Vagina (tissue), 2 donors: ENCODE measurements at places on chromosomes 13 and 19.

DNA sequence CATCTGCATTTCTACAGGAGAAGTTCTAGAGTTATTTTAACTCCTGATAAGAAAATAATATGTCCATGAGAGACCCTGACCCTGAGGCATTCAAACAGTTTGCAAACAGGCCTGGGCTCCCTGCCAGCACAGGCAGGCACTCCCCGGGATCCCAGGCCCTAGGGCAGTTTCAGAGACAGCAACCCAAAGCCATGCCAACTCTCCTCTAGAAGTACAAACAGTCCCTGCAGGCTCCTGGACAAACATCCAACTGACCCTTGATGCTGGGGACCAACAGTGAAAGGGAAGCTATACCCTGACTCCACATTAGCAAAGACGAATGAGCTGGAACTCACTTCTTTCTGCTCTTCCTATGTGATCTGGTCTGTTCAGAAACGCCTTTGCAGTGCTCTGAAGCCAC lies 44.8 kb downstream of the CCDC70 start:
- DNase-seq = no peak

DNA sequence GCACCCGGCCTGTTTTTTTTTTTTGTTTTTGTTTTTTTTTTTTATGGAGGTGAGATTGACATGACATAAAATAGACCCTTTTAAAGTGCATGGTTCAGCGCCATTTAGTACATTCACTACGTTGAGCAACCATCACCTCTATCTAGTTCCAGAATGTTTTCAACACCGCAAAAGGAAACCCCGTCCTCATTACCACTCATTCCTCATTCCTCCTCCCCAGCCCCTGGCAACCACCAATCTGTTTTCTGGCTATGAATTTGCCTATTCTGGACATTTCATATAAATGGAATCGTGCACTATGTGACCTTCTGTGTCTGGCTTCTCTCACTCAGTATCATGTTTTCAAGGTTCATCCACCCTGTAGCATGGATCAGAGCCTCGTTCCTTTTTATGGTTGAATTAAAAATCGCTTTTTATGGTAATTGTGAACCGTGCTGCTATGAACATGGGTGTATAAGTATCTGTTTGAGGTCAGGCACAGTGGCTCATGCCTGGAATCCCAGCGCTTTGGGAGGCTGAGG lies 9.9 kb upstream of the ADGRE5 start:
- no peak for DNase-seq

DNA sequence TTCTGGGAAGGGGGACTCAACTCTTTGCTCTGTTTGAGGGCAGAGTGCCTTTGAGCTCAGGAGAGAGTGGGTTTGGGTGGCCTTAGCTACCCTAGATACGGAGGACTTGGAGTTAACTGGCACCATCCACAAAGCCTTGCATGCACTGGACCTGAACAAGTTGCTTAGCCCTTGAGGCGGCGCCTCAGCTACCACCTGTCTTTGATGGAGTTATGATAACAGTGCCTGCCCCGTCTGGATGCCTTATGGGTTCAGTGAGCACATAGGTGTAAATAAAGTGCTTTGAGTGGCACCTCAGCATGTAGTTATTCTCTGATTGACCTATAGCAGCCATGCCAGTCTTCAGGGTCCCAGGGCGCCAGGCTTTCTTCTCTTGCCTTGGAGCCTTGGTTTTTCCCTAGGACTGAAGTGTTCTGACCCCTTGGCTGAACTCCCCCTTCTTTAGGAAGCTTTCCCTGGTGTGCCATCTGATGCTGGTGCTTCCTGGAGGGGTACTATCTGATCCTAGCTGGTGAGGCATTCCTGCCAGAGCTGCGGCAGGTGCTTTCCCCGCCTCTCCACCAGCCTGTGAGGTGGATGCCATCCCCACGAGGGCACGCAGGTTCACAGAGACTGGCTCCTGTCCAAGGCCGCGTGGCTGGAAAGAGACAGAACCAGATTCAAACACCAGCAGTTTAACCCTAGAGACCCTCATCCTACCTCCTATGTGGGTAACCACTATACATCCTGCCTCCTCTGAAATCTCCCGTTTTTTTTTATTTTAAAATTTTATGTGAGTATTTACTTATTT lies 5.8 kb downstream of the BCKDHA start:
- no peak for DNase-seq

DNA sequence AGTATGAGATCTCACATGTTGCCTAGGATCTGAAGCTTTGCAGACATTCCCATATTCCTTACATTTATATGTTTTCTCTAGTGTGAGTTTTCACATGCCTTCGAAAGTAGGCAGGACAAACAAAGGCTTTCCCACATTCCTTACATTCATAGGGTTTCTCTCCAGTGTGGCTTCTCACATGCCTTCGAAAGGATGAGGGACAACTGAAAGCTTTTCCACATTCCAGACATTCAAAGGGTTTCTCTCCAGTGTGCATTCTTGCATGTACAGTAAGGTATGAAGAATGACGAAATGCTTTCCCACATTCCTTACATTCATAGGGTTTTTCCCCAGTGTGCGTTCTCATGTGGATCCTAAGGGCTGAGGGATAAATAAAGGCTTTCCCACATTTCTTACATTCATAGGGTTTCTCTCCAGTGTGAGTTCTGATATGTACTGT lies 14.2 kb downstream of the ZNF699 start:
- no peak for DNase-seq

DNA sequence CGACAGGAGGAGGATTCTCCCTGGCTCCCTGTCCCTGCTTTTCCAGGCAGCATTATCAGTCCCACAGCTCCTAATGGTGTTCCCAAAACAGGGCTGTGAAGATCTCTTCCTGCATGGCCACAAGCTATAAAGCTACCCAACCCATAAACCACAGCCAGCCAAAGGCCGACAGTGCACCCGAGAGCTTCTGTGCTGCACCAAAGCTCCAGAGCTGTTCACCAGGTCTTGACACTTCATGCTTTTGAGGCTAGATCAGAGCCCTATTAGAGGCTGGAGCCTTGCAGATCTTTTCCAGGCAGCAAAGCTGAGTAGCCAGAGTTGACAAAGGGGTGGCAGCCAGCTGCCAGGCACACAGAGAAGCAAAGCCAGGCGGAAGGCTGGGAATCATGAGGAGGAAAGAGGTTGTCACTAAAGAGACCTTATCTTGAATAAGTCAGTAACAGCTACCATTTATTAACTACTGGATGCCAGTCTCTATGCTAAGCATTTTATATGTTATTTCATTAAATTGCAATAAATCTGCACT lies 180.4 kb downstream of the KATNAL1 start:
- DNase-seq = no peak

- DNase-seq = no peak
These were observed 373.2 kb downstream of the KCNRG start for GRCh38 chr13:50388481-50388880.

- no peak for DNase-seq
These were observed 406.9 kb downstream of the LIG4 start for GRCh38 chr13:107808389-107808788.

DNA sequence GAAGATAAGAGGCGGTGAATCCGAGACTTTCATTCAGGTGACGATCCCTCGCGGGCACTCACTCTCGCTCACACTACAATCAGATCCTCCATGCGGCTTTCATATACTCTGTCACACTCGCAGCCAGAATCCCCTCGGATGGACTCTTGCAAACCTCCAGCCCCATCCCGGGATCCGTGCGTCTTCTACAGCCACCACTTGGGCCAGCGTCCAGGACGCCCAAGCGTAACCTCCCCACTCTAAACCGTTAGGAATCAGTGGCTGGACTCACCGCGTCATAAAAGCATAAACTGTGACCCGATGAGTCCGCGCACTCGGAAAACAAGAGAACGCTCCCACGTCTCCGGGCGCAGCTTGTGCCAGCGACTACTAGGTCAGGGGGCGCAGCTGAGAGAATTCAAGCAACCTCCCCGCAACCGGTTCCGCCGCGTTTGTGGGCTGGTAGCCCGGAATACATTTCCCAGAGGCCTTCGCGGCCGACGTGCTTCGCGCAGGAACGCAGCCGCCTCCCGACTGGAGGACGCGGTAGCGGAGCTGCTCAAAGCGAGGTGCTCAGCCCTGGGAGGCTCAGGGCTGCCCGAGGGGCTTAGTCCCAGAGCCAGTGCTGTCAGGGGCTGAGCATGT lies 27.6 kb downstream of the ZNF607 start:
- no peak for DNase-seq

GRCh38 chr19:18377026-18377425 lies 8.9 kb upstream of the GDF15 start:
- DNase-seq = no peak

DNA sequence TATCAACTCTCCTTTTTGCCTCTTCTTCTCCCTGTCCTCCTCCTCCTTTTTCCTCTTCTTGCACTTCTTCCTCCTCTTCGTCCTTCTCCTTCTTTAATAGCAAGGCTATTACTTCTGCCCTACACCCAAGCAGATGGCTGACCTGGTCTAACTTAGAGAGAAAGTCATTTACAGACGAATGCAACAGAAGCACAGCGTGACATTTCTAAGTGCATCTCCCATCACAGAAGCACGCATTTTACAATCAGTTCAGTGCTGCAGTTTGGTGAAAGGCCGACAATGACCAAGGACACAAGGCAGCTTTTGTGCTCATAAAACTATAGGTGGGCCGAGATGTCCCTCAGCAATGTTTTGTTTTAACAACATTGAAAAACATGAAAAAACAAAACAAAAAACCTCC lies 231.5 kb downstream of the FGF14 start:
- no peak for DNase-seq

GRCh38 chr13:53112522-53112921 lies 83.9 kb downstream of the OLFM4 start:
- no peak for DNase-seq

DNA sequence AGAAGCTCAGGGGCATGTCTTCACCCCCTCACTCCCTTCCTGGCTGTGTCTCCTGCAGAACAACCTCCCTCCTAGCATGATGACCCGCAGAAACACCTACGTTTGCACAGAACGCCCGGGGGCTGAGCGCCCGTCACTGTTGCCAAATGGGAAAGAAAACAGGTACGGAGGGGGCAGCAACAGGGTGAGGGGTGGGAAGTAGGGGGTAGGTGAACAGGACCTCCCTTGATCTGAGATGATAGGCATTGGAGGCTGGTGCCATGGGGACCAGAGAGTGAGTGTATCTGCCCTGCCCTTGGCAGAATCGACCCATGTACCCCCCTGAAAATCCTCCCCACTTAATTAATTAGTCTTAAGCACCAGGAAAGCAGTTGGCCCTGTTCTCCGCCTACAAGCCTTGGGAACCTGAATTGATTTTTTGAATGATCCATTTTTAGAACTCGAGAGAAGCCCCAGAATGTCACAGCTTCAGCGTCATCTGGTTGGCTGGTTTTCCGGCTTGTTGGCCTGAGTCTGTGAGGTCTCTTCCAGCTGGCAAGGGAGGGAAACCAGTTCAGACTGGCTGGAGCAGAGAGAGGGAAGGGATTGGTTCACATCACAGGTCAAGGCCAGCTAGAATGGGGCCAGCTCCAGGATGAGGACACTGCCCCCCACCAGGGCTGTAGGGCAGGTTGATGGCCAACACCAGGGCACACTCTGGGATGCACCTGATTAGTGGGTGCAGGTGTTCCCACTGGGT lies 28.2 kb downstream of the CKM start:
- DNase-seq = no peak

DNA sequence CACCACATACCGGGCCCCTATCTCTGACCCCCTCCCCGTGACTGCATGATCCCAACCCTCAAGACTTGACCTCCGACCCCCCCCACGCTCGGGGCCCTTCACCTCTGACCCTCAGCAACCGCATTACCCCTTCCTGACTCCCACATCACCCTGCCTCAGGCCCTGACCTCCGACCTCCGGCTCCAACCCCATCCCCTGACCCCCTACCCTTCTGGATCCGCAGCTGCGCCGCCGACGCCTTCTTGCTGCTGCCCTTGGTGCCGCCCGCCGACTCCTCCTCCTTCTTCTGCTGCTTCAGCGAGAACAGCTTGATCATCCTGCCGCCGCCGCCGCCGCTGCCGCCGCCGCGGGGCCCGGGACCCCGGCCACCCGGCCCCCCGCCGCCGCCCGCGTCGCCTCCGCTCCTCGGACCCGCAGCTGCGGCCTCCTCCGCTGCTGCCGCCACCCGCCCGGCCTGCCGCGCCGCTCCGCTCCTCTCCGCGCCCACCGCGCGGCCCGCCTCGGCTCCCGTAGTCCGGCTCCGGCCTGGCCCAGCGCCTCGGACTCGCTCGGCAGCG lies at the start of gene UBE2M:
Gene UBE2M, minus strand, starts transcription at position 546 of the 557 bp plus-strand sequence. Its CDS starts 230 bp downstream, at position 316.
- no peak for DNase-seq

GRCh38 chr19:13120031-13120430 lies 2.0 kb downstream of the NACC1 start:
- DNase-seq = no peak

- DNase-seq = no peak
These were observed 515.5 kb downstream of the MYO16 start for GRCh38 chr13:109144693-109145437.

DNA sequence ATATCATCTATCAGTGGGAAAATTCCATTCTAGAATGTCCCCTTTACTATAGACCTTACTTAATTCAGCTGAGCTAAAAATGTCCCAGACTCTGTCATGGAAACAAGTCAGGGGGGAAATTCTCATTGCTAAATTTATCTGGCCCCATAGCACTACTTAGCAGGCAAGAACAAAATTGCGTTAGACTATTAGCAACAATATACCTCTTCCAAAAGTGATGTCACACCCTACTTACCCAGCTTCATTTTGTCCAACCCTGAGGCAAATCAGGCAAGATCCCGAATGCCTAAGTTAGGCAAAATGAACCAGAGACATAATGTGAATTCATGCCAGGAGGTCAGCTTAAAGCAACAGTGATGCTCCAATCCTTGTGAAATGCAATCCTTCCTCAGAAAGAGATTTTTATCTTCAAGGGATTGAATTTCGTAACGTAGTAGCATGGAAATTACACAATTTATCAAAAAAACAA lies 93.7 kb downstream of the FRY start:
- no peak for DNase-seq

GRCh38 chr19:34244611-34245299 lies 9.6 kb upstream of the GARRE1 start:
- DNase-seq = no peak

DNA sequence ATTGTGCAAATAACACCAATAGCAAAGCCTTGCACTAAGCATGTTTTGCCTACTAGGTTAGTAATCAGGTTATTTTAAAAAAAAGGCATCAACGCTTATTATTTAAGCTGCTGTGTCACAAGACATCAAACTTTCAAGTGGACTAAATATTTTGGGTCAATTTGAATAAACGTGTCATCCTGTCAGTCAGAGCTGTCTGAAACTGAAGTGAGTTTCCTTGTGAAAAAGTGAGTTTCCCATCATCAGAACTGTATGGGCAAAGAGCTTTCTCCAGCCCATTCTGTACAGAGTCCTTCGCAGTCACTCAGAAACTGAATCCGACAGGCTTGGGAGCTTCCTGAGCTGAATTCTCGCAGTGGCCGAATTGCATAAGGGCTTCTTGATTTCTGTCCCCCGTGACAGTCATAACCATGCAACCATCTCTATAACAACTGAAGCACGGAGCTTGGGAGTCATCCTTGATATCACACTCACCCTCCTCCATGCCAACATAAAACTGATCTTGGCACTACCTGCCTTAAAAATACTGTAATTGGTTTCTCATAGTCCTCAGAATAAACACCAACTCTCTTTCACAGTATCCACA lies 139.8 kb downstream of the MIPEP start:
- DNase-seq = no peak

DNA sequence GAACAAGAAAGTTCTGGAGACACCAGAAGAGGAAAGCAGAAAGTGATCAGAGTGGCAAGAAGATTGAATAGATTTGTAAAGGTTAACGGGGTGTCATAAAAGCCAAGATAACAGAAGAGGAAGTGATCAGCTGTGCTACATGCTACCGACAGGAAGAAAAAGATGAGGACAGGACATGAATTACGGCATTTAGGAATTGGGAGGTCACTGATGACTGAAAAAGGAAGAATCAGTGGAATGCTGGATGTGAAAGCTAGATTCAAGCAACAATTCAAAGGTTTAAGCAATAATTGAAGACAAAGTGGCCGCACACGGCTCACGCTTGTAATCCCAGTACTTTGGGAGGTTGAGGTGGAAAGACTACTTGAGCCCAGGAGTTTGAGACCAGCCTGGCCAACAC lies 15.1 kb downstream of the ZNF160 start:
- DNase-seq = no peak
